ENCODE measurements at places on chromosomes 7 and 10.

- no peak for DNase-seq
Observed at GRCh38 chr10:122525788-122526187, 34.8 kb upstream of the DMBT1 start.

- DNase-seq, result no peak
Observed at GRCh38 chr7:67588631-67589030, 592.0 kb downstream of the TYW1 start.

DNA sequence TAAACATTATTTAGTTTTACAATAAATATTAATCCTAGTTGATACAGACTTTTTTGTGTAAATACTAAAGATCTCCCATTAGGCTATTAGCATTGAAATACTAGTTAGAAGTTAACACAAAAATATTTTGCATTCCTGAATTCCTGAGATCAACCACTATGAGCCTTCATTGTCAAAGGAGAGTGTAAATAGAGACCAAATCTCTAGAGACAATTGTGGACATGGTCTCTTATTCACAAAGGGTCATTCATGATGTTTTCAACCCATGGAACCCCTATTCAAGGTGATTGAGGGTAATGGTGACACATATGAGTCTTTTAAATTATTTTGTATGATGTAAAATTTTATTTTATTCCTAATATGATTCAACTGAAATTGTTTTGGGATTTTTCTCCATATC, 1454.8 kb upstream of the LRRTM3 start:
- no peak for DNase-seq

GRCh38 chr10:33790521-33791271, 456.2 kb upstream of the NRP1 start:
- no peak for DNase-seq

DNA sequence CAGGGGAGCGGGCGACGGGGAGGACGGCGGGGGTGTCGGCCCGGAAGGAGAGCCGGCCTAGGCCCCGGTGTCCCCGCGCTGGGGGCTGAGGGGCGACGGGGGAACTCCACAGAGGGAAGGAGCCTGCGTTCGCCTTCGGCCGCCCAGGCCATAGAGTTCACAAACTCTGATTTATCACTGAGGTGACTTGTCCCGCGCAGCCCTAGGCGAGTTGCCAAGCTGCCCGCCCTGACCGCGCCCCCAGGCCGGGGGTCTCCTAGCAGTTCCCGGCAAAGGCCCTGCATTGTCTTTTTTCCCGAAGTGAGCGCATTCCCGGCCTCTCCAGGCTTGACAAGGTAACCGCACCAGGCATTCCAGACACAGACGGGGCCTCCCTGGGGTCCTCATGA, 2.9 kb upstream of the NKX6-2 start:
- no peak for DNase-seq

DNA sequence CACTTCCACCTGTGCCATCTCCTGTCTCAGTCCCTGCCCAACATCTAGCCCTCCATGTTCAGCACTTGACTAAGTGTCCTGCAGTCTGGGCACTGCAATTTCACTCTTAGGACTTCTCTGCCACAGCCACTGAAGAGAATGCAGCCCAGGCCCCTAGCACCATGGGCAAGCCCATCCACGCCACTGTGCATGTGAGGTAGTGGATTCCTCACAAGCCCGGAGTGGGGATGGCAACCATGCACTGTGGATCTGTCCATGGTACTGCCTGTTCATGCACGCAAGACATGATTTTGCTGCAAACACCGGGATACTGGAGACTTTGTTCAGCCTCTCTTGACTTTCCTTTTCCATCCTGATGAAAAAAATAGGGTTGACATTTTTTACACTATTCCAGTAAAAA, 12.3 kb downstream of the DDC start:
- no peak for DNase-seq

Data from stimulated activated CD8-positive, alpha-beta memory T cell treated with anti-CD3 and anti-CD28 coated beads, Interleukin-4, amount 100 ng/mL, for 24 hours (primary cell).